ENCODE measurements at places on chromosomes 7 and 10.

GRCh38 chr10:75073442-75073841 lies 38.0 kb upstream of the SAMD8 start:
- DNase-seq: no peak

GRCh38 chr7:93036807-93037206 lies 81.0 kb downstream of the SAMD9 start:
- no peak for DNase-seq

DNA sequence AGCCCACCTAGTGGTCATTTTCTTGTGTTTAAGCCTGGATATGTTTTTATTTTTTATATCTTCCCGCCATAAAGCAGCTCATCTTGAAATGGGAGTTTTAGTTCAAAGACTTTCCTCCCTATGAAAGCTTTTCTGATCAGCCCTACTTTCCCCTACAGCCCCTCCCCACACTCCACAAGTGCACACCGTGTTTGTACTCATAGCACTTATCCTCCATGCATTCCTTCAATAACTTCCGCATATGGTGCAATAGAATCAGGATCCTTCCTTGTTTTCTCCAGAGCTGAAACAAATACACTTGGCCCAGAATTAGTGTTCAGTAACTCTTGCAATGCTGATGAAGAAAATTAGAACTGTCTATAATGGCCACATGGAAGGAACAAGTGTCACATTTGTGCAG lies 235.9 kb downstream of the KCNMA1 start:
- no peak for DNase-seq

DNA sequence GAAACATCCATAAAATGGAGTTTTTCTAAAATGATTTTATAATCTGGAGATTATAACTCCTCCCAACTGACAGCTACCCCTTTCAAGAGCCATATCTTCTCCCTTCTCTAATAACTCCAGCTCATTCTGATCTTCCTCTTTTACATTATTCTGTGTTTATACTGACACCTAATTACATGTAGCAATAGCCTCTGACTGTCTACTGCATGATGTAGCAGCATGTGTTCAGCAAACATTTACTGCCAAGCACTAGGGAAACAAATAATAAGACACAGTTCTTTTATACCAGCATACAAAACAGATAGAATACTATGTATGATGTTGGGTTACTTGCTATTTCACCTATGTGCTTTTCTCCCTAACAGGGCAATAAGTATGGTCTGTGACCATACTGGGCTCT lies 20.7 kb downstream of the RBM28 start:
- DNase-seq: no peak

- DNase-seq: no peak
Measured at GRCh38 chr10:126432507-126432906, 44.2 kb upstream of the ADAM12 start.

DNA sequence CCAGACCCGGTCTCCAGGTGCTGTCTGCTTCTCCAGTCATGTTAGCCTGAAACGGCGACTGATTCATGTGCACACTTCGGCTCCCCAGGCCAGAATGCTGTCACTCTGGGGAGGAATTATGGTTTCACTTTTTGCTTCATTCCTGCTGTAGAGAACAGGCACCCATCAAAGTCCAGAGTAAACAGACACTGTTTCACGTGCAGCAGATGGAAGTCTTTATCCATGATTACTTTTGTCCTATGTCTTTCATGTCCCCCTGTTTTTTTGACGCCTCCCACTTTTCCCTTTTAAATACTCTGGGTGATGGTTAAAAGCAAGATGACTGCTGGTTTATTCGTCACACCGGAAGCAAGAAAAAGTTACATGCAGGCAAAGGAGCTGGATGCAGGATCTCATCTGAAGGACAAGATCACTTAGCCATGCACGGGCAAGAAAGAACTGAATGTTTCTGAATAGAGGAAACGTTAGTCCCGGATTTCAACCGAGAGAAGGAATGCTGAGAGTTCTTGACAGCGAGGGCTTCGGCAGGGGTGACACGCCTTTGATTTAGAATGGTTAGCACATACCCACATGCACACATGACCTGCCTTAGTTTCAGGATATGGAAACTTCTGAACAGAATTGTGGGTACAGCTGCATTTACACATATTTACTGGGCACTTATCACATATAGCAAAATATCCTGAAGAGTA lies 250.0 kb upstream of the KLF6 start:
- DNase-seq: peak; percentile 47

GRCh38 chr10:13998163-13998835 lies 332.4 kb downstream of the FRMD4A start:
- DNase-seq: no peak

All from fibroblast of mammary gland (primary cell).